ENCODE measurements at places on chromosomes 11 and 22. TPM values are rescaled to one million over a fixed set of nuclear protein-coding genes. Genes with fewer than 3 reads are reported as not detected.

The LUZP2 gene
- total RNA-seq: not detected

The TRIM49 gene
- total RNA-seq: not detected

The PLAAT4 gene
- 4.8 TPM for total RNA-seq

The SLC16A8 gene
- not detected for total RNA-seq

GRCh38 chr11:119912229-119912628 lies 183.2 kb upstream of the NECTIN1 start:
- DNase-seq: no peak

DNA sequence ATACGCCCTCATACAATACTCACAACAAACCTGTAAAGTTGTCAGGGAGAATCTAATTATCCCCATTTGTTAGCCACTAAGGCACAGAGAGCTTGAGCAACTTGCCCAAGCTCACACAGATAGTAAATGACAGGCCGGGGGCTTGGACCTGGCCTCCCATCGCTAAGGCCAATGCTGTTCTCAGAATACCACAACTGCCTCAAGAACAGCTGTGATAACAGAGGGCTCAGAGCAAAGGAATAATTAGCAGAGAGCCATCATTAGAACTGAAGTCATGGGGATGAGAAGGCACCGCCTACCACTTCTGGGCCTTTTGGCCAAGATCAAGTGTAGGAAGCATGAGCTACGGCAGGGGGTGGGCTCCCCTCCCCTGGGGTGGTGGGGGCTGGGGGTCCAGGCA lies 98.6 kb downstream of the FEZ1 start:
- DNase-seq: no peak

GRCh38 chr22:32853662-32854061 lies 52.2 kb downstream of the TIMP3 start:
- DNase-seq: no peak

DNA sequence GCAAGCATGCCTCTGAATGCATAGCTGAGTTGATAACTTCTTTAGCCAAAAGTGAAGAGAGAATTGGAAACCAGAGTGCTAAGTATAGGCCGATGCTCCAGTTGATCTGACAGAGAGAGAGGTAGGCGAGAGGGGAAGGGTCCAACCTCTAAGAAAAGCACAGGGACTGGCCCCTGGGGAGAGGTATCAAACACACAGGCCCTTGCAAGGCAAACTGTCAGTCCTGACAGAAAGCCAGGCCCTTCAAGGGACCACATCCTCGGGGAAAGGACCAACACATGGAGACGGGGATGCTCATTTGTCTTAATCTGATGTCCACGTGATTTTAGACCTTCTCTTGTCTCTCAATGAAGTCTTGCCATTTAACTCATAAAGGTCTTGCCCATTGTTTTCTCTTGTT lies 43.9 kb upstream of the SPATA19 start:
- DNase-seq: no peak

DNA sequence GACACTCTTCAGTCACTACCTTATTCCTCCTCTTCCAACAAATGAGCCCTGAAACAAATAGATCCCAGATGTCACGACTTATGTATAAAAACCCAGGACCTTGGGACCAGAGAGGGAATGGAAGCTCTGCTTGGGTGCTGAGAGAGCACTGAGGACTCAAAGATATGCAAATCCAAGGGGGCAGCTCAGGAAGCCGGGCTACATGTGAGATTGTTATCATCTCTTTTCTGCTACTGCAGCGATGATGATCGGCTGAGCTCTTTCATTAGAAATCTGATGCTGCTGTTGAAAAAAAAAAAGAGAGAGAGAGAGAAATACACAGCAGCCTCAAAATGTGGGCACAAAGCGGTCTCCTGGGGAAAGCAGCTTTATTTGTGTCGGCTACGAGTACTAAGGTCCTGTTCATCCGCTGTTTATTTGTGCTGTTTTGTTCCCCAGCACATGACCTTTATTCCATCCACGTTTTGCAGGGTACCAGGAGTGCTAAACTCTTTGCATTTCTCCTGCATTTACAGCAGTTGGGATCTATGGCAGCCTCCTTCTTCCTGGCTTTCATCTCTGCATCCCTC lies 120.2 kb downstream of the TRIM29 start:
- no peak for DNase-seq

- DNase-seq: no peak
Observed at GRCh38 chr11:9899676-9900075, 235.8 kb downstream of the SWAP70 start.

DNA sequence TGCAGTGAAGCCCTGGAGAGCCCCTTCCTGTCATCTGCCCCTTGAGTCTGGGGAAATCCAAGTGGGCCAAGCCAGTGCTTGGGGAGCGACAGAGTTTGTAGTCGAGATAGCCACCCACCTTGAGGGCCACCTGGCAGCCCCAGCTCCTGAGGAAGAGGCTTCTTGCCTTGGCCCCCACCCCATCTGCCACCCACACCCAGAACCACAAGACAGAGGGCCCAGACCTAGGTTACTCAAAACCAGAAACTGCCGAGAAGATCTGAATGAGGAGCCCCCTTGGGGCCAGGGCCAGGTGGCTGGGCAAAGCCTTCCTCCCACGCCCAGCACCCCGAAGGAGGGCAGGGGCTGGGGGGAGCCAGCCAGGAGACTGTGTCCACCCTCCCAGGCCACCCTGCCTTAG lies 18.8 kb upstream of the PRR5 start:
- DNase-seq: no peak

All from pancreas (tissue), 10 donors.